Renal cortical epithelial cell (primary cell): ENCODE measurements at places on chromosomes 11 and 22. TPM values are rescaled to one million over a fixed set of nuclear protein-coding genes. Genes with fewer than 3 reads are reported as not detected.

DNA sequence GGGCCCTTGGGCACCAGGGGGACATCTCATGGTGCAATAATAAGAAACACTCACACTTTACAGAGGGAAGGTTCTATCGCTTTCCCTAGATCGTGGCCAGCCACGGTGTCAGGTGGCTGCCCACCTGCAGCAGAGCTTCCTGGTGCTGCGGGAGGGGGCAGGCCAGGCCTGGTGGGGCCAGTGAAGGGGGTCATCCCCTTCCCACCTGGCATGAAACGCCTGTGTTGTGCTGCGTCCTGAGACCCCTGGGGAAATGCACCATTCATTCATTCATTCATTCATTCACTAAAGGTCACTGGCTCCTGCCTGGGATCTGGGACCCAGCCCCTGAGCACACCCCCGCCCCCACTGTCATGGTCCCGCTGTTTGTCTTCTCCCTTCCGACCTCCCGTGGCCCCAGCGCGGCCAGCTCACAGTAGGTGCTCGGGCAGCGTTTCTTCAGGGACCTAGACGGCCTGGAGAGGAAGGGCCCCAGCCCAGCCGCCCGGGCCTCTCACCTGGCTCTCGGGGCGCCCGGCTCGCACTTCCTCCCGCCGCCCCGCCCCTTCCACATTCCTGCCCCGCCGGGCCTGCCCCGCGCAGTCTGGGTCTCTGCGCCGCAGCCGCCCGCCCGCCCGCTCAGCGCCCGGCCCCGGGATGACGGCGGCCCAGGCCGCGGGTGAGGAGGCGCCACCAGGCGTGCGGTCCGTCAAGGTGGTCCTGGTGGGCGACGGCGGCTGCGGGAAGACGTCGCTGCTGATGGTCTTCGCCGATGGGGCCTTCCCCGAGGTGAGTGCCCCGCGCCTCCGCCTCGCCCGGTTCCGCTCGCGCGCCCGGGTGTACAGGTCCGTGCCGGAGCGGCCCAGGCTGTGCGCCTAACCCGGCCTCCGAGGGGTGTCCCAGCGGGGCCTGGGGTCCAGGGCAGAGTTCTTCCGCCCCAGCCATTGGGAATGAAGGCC lies at the start of gene RHOD:
RHOD (plus strand) TSS at position 581 of the 938 bp plus-strand sequence; CDS start at position 637, 56 bp downstream.
- DNase-seq: no peak

DNA sequence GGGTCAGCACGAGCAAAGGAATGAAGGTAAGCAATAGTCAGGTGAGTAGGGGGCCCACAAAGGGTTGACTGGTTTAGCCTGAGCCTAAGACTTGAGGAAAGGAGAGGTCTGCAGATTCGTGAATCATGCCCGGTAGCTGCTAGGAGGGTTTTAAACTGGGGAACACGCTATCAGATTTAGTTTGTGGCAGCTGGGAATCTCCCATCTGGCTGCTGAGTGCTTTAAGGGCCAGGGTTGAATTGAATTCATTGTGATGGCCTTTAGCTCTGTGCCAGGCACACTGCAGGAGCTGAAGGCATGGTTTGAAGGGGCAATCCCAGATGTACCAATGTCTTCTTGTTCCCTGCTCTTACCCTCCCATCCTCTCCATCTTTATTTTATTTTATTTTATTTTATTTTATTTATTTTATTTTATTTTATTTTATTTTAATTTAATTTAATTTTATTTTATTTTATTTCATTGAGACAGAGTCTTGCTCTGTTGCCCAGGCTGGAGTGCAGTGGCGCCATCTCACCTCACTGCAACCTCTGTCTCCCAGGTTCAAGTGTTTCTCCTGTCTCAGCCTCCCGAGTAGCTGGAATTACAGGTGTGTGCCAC lies 1.9 kb upstream of the NECTIN1 start:
- DNase-seq: no peak

Gene OR5B21
- total RNA-seq: not detected in 2 replicates

Gene TRPC6
- total RNA-seq: not detected in 2 replicates

- no peak for DNase-seq
Observed at GRCh38 chr11:45554230-45554967, 111.0 kb downstream of the CHST1 start.

DNA sequence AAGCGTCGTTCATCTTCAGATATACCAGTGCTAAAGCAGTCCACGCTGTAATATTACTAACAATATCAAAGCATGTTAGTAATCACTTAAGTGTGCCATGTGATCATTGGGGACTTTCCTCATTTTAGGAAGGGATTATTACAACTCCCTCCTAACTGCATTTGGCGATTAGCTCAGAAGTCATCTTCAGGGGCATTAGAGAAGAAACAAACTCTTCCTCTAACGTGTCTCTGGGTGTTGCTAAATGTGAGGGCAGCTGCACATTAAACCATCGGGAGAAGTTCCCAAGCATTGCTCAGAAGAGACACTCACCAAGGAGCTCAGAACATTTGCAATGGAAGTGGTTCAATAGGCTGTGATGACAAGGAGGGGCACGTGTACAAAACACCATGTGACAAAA lies 17.2 kb downstream of the TESMIN start:
- no peak for DNase-seq
